Psoas muscle (tissue), 8 donors: ENCODE measurements at places on chromosomes 5 and 9. TPM values are rescaled to one million over a fixed set of nuclear protein-coding genes. Genes with fewer than 3 reads are reported as not detected.

The GPRIN1 gene
- 0.30 TPM for total RNA-seq

The ADAMTSL2 gene
- total RNA-seq = 0.34 TPM

The CCDC192 gene
- not detected for total RNA-seq

The MARCOL gene
- not detected for total RNA-seq

The TAF11L3 gene
- not detected for total RNA-seq

The ESM1 gene
- total RNA-seq = not detected

The MSX2 gene
- total RNA-seq = 3.6 TPM

The FOXD1 gene
- total RNA-seq = not detected

The PKD2L2 gene
- 1.3 TPM for total RNA-seq

The C5orf58 gene
- not detected for total RNA-seq

The PTPRD gene
- total RNA-seq = 3.1 TPM

The NMRK1 gene
- 23.3 TPM for total RNA-seq
